ENCODE measurements at places on chromosomes 7 and 10.

DNA sequence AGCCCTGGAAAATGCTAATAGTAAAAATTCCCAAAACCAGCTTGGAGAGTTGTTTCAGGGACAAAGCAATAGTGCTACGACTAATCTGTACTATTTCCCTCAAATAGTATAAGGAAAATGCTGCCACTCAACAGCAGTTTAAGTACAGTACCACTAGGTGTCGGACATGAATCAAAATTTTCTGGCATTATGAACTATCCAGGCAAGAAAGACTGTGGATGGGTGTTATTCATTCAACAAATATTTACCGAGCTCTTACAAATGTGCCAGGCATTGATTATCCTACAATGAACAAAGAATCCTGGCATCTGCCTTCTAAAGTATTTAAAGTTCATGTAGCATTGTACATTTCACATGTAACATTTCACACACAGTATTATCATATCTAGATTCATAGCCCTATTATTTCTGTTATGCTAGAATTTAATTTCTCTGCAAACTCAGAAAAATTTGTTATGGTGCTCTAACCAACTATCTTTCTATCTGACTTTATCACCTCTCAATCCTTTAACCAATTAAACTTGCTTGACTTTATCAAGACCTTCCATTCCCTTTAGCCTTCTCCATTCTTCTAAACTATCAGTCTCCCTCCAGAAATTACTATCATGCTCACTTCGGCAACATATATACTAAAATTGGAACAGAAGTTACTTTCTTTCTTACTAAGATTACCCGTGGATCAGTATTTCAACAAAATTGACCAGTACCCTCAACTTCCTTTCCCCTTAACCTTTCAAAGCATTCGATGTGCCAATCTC, 80.6 kb downstream of the ARHGAP21 start:
- no peaks in the 10 kb centered on the region for H3K4me1 ChIP-seq
- no peak overlapping the region for H3K4me3 ChIP-seq
- H3K27ac ChIP-seq = no peak overlapping the region
- DNase-seq = no peak
- no peaks in the 10 kb centered on the region for H3K27me3 ChIP-seq
- H3K36me3 ChIP-seq = no peaks in the 10 kb centered on the region

DNA sequence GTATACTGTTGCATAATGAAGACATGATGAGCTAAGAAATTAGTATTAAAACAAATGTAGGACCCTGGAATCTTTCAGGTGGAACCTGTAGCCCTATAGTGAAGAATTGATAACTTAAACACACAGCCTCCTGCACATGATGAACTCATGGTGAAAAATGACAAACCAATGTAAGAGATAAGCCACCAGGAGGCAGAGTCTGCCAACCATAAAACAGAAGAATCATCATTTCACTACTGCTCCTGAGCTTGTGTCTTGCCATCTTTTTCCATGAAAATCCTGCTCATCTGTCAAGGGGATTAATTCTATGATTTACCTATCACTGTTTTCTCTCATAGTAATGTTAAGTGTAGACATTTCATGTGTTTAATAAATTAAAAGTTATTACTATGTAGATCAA, 363.9 kb downstream of the MALRD1 start:
- H3K27me3 ChIP-seq = no peaks in the 10 kb centered on the region
- no peak overlapping the region for H3K4me3 ChIP-seq
- H3K36me3 ChIP-seq = no peaks in the 10 kb centered on the region
- H3K4me1 ChIP-seq = no peaks in the 10 kb centered on the region

DNA sequence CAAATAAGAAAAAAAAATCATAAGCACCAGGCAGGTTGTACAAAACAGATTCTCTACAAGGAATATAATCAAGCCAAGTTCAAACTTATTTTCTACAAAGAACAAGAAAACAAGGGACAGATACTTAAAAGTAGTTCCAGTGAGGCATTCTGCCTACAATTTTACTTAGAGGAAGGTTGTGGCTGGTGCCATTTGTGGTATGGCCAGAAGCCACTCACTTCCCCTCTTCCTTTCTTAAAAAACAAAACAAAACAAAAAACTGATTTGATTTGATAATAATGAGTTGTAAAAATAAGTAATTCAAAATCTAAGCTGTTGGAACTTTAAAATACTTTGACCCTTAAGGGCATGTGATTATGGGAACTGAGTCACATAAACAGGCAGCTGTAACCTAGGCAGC, 420.6 kb downstream of the CALN1 start:
- H3K36me3 ChIP-seq = no peaks in the 10 kb centered on the region
- H3K4me3 ChIP-seq = no peak overlapping the region
- H3K4me1 ChIP-seq = no peaks in the 10 kb centered on the region

- peaks cover 3% of the 10 kb centered on the region for H3K4me1 ChIP-seq
- DNase-seq = no peak
- no peak overlapping the region for H3K4me3 ChIP-seq
- peaks cover 23% of the 10 kb centered on the region for H3K27me3 ChIP-seq
- H3K27ac ChIP-seq = no peak overlapping the region
Measured at GRCh38 chr10:11626071-11626470, 14.6 kb upstream of the USP6NL start.
